ENCODE measurements at places on chromosomes 12 and 14.

- no peak for DNase-seq
Observed at GRCh38 chr12:10574307-10574706, 39.1 kb downstream of the MAGOHB start.

GRCh38 chr12:110280392-110280778 lies 662 bp upstream of the ATP2A2 start:
- peak; percentile 68 for DNase-seq

GRCh38 chr12:18183141-18183540 lies 78.2 kb upstream of the PIK3C2G start:
- DNase-seq = no peak

DNA sequence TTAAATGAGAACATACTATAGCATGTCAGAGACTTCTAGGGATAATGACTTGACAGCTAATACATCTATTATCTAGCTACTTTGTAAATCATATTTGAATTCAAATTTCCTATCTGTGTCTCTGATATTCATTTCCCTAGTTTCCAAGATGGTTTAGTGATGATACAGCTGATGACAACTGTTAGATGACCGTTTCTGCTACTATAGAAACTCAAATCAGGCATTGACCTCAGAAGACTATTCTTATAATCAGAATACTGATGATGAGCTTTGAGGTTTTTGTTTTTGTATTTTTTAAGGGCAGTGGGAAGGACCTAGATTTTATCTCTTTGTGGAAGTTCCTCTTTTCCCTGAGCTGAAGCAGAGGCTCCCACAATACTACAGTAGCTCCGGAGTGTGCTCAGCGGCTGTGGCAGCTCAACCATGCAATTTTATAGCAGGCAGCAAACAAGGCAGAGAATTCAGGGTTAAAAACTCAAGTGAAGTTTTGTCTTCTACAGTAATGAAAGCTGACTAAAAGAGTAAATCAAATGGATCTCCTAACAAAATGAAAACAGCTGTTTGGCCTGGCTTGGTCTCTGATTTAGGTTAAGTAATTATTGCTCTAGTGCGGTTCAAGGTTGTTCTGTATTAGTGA lies 145.1 kb downstream of the SLC25A21 start:
- no peak for DNase-seq

GRCh38 chr14:95262511-95262891 lies 57.2 kb downstream of the CLMN start:
- no peak for DNase-seq

- DNase-seq = no peak
Observed at GRCh38 chr14:83556065-83556464, 1973.9 kb upstream of the FLRT2 start.

DNA sequence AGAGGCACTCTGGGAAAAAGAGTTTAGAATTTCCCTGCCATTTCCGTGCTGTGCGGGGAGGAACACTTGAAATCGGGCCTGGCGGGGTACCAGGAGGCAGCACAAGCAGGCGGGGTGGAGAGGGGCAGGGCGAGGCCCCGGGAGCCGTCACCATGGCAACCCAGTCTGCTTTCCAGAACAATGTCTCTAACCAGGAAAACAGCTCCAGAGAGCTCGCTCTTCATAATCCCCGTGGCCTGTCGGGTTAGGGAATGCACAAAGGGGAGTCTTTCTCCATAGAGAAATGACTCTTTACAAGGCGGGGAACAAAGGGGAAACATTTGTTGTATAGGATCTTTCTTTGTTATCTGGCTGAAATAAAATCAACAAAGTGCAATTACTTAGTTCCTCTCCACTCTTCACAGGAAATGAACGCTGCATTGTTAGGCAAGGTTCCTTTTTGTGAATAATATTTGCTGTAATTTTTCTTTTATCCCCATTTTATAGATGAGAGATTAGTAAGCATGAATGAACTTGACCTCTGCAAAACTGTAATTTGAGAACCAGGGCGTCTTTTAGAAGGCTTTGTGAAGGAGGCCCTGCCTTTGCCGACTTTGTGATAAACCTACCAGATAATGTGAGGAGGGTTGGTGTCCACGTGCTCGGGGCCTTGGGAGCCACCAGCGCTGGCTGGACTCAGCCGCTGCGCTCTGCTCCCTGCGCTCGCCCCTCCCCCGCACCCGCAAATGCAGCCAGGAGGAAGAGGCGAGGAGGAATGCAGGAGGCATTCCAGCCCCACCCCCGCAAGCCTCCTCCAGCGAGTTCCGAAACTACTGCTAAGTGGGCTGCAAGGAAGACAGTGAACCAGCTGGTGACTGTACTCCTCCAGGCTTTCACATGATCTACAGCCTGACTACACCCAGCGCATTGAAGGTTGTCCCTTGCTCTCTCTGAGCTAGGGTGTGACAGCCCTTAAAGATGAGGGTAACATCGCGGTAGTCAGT lies 105.2 kb upstream of the ATF7IP start:
- DNase-seq = peak; percentile 38

DNA sequence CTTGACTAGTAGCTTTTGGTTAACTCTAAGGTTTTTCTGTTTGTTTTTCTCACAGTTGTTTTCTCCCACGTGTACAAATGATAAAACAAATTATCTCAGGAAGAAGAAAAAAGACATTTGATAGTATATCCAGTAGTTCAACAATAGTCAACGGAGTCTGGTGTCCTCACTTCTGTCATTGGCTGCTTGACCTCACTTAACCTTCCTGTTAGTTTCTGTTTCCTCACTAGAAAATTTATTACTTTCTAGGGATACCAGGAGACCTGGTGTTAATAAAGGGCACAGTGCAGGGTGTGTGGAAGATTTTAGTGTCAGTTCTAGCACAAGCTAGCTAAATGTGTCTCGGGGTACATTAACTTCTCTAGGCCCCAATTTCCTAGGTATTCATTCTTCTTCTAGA lies 116.0 kb downstream of the PRKCH start:
- DNase-seq = no peak

- no peak for DNase-seq
Observed at GRCh38 chr12:123238330-123238682, 5.1 kb downstream of the MTRFR start.

DNA sequence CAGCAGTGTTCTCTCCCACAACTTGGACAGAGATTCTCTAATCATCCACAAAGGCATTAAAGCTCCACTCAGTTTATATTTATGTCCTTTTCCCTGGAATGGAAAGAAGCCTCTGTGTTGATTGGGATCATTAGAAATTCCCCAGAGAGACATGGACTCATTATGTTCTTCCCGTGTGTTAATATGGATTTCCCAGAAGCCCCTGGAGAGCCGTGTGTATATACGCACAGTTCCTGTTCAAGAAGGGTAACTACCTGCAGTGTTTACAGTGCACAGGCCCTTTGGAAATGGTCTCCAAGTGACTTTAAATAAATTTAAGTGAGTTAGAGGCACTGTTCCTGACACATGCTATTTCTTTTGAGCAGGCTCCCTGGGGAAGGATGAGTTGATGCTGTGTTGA lies 428.0 kb upstream of the TMTC1 start:
- no peak for DNase-seq

GRCh38 chr14:34328178-34328577 lies 133.9 kb downstream of the SPTSSA start:
- DNase-seq = no peak

- DNase-seq = peak; percentile 62
Observed at GRCh38 chr12:39628836-39629235, 9.2 kb upstream of the ABCD2 start.

GRCh38 chr12:94042321-94042720 lies 106.1 kb upstream of the PLXNC1 start:
- DNase-seq = no peak

GRCh38 chr14:45377166-45377565 lies 124.2 kb upstream of the MIS18BP1 start:
- no peak for DNase-seq

DNA sequence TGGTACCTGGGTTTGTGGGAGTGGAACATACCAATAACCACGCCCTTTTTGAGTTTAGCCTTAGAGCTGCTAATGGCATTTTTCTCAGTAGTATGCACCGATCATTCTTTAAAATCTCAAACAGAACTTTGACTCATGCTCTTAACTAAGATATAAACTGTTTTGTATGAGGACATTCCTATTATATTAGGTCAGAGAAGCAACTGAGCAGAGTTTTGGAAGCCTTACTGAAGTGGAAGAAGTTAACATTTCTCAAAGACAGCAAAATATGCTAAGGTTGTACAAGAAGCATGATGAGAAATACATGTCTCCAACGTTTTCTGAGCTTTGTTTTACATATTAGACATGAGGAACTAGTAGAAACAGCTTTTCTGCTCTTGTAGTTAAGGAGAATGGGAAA lies 819.2 kb downstream of the FSCB start:
- no peak for DNase-seq

GRCh38 chr12:12068751-12069150 lies 2.0 kb upstream of the BCL2L14 start:
- no peak for DNase-seq

- DNase-seq = no peak
Observed at GRCh38 chr12:131021154-131021541, 67.4 kb downstream of the ADGRD1 start.

DNA sequence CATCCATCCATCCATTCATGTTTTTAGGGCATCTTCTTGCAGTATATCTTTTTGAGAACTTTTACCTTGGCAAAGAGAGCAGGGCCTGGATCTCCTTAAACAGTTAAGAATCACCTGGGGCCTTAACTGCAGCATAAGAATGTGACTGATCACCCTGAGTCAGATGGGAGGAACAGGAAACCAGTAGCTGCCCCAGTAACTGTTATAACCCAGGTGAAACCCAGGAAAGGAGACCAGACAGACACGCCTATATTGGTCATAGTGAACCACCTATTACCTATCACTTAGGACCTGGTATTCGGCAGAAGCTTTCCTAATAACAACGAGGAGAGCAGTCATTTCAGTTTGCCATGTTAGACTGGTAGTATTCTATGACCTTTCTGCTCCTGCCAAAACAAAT lies 43.4 kb upstream of the NR2C1 start:
- DNase-seq = peak; percentile 6

DNA sequence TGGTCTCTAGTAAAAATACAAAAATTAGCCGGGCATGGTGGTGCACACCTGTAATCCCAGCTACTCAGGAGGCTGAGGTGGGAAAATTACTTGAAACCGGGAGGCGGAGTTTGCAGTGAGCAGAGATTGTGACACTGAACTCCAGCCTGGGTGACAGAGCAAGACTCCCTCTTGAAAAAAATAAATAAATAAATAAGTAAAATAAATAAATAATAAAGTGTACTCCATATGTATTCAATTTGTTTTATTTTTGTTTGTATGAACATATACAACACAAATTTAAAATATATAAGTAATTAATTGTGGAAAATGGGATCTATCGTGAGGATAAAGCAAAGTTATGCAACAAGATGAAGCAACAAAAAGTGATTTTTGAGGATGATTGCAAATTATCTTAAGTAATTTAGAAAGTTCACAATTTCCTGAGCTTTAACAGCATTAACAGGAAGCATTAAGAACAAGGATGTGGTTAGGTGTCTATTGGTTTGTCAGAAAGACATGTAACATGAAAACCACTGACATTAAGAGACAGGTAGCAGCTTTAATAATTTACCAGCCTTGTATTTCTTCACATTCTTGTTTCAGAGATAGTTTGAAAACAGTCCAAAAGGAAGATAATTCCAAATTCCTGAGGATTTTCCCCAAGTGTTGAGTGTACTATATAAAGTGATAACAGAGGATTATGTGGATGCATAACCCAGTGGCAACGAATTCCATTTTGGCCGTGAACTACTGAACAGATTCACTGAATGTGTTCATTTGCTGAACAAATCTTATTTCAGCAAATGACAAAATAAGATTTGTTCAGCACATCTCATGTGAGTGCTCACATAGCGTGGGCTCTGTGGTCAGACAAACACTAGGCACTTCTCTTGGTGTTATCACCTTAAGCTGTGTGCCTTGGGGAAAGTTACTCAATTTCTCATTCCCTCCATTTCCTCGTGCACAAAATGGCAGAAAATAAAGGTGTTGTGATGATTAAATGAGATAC lies 68.6 kb upstream of the RESF1 start:
- DNase-seq = peak; percentile 62

GRCh38 chr14:94291906-94292525 lies 1.1 kb downstream of the SERPINA10 start:
- no peak for DNase-seq

GRCh38 chr12:98456576-98457573 lies 58.5 kb upstream of the TMPO start:
- DNase-seq = no peak

- no peak for DNase-seq
Observed at GRCh38 chr12:105740369-105740768, 398.4 kb downstream of the NUAK1 start.

All from CD4-positive, alpha-beta T cell treated with Interleukin-12 subunit alpha and Interleukin-12 subunit beta, for 1 hour (primary cell).